ENCODE measurements at places on chromosomes 11 and 22. TPM values are rescaled to one million over a fixed set of nuclear protein-coding genes. Genes with fewer than 3 reads are reported as not detected.

The KRTAP5-10 gene
- not detected for polyA plus RNA-seq

GRCh38 chr11:29781268-29781667, 235.6 kb downstream of the KCNA4 start:
- no peak for DNase-seq
- no peak overlapping the region for H3K4me3 ChIP-seq
- no peaks in the 10 kb centered on the region for H3K4me1 ChIP-seq
- H3K27me3 ChIP-seq, result no peaks in the 10 kb centered on the region
- H3K27ac ChIP-seq, result no peak overlapping the region

DNA sequence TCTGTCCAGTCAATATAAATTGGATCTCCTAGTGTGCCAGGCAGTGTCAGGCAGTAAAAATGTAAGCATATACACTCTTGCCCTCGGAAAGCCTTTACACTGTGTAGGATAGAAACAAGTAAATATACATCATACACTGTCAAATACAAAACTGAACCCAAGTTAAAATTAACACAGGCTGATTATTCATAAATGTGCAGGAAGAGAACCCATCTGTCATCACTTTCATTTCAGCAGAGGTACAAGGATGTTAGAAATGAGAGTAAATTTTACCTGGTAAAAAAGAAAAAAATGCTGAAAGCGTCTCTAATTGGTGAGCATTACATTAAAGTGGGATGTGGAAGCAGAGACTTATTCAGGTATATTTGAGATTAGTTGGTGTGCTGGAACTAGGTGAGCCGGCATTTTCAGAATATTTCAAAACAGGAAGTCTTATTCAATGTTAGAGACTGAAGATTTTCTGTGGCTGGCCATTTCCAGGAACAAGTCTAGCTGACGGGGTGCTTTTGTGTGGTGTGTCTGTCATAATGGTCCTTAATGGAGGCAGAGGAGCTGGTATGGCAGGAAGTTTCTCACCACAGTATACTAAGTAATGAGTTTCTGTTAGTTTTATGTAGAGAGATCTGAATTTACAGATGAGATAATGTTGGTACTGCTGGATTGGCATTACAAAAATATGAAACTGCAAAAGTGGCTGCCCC, 192.6 kb downstream of the CASP12 start:
- peak overlapping the region; percentile 34 for H3K4me3 ChIP-seq
- H3K27me3 ChIP-seq, result no peaks in the 10 kb centered on the region
- DNase-seq, result peak; percentile 42
- peaks cover 56% of the 10 kb centered on the region for H3K4me1 ChIP-seq
- peak overlapping the region; percentile 35 for H3K27ac ChIP-seq

DNA sequence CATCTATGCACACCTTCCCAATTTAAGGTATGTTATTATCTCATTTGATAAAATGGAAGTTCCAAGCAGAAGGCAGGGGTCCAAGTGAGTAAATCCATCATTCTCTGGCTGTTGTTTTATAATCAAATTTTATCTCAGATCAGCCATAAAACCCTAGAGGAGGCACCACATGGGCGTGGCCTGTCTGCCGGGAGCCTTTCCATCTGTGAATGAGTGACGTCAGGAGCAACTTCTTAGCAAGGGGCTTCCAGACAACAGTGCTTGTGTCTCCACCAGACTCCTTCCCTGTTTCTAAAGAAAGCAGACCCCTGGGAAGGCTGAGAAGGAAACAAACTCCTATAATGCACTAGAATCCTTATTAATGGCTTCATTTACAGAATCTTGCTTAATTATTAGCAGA, 13.5 kb downstream of the SEZ6L start:
- no peak overlapping the region for H3K27ac ChIP-seq
- no peak overlapping the region for H3K4me3 ChIP-seq
- H3K36me3 ChIP-seq, result no peaks in the 10 kb centered on the region
- no peaks in the 10 kb centered on the region for H3K27me3 ChIP-seq
- H3K4me1 ChIP-seq, result no peaks in the 10 kb centered on the region

The VPREB3 gene
- not detected for polyA plus RNA-seq

All from CD8-positive, alpha-beta memory T cell (primary cell).